Naive thymus-derived CD4-positive, alpha-beta T cell (primary cell): ENCODE measurements at places on chromosomes 2 and 18. TPM values are rescaled to one million over a fixed set of nuclear protein-coding genes. Genes with fewer than 3 reads are reported as not detected.

The NCKAP5 gene
- total RNA-seq = not detected

The BOLL gene
- total RNA-seq = not detected

The CDH20 gene
- not detected for total RNA-seq

DNA sequence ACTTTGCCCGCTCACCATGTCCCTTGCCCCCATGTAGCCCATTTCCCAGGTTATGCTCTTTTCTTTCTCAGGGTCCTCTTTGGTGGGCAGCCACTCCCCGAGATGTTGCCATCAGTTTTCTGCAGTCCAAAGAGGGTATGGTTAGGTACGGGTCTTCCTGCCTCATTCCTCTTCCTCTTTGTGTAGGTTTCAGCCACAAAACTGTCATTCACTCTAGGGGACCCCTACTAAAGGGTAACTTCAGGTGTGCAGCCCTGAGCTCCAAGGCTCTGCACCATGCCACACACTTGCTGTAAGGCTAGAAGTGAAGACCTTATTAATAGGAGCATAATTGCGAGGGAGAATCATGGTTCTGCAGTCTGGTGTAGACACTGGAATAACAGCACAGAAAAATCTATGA lies 99.8 kb upstream of the ZNF397 start:
- H3K27ac ChIP-seq = no peak overlapping the region
- H3K4me1 ChIP-seq = no peaks in the 10 kb centered on the region
- peaks cover 52% of the 10 kb centered on the region for H3K36me3 ChIP-seq
- no peak for DNase-seq
- no peak overlapping the region for H3K4me3 ChIP-seq

- no peak for DNase-seq
- H3K27ac ChIP-seq = no peak overlapping the region
- H3K4me3 ChIP-seq = no peak overlapping the region
- H3K36me3 ChIP-seq = no peaks in the 10 kb centered on the region
These were observed 87.2 kb downstream of the B3GNT2 start for GRCh38 chr2:62283147-62283546.

GRCh38 chr18:26487437-26487836 lies 60.9 kb downstream of the KCTD1 start:
- no peaks in the 10 kb centered on the region for H3K27me3 ChIP-seq
- H3K27ac ChIP-seq = no peak overlapping the region
- no peaks in the 10 kb centered on the region for H3K36me3 ChIP-seq
- DNase-seq = no peak
- H3K4me1 ChIP-seq = no peaks in the 10 kb centered on the region
